Fibroblast of skin of left quadriceps (primary cell): ENCODE measurements at places on chromosomes 2 and 18.

DNA sequence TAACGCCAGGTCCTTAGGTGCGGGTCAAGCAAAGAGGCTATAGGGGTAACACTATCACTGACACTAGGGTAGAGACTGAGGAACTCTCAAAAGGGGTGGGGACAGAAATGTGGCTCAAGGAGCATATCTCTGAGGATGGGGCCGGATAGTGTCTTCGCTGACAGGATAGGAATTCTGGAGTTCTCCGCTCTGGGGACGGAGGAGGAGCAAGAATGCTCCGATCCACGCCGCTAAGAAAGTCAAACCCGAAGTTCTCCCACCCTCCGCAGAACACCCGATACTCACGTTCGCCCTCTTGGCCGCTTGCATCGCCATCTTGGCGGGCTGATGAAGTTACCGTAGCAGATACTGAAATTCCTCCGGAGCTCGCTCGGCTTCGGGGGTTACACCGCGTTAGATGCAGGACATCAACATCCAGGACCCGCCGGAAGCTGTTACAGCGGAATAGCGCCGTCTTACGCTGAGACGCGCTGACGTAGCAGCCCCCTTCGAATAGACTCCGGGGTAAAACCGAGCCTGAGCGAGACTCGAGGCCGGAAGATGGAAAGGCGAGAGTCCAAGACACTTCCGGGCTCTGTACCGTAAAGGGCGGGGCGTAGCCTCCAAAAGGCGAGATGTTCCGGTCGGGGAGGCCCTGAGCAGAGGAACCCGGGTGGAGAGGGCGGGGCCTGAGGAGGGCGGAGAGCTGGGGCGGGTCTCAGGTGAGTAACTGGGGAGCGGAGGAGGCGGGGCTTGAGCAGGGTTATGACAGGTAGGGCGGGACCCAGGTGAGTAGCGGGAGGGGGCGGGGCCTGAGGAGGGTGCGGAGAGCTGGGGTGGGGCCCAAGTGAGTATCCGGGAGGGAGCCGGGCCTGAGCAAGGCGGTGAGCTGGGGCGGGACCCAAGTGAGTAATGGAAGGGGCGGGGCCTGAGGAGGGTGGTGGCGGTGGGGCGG is at the start of gene SF3B6:
TSS of gene SF3B6 (minus strand) at position 412 of the 934 bp plus-strand sequence. CDS start at position 315, 97 bp downstream.
- peak; percentile 97 for DNase-seq

- peak; percentile 44 for DNase-seq
These were observed 352.0 kb downstream of the TNS1 start for GRCh38 chr2:217650716-217651360.

GRCh38 chr2:44233450-44234128 is 41.7 kb upstream of the SLC3A1 start:
- DNase-seq: peak; percentile 62

DNA sequence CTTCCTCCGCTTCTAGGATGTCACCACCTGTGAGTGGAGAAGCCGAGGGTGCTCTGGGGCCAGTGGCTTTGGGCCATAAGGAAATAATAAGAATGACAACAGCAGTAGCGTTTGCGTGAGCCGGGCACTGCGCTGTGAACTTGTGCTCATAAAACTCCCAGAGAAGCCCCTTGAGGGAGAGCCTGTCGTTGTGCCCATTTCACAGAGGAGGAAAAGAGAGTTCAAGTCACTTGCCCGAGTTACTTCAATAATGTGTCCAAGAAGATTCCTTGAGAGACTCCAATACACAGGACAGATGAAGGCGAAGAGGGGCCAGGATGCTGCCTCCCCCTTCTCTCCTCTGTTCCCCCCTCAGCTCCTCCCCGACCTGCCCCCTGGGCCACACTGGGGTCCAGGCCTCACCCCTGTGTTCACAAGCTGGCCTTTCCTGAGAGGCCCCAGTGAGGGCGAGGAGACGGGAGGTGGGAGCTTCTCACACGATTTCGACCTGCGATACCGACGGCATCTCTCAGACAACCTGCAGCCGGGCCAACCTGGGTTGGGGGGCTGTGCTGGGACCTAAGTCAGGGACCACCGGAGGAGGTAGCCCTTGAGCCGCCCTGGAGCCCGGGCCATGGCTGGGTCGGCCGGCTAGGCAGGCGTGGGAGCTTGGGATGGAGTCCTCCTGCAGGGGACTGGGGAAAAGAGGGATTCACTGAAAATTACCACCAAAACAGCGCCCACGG is 53.5 kb upstream of the UBE2F start:
- DNase-seq: no peak

- DNase-seq: no peak
These were observed 44.2 kb upstream of the CBLN2 start for GRCh38 chr18:72588360-72588759.

- peak; percentile 95 for DNase-seq
These were observed at the start of gene SCLY for GRCh38 chr2:238060542-238061314. TSS of gene SCLY (plus strand) at chr2:238061001. CDS start at chr2:238061055, 54 bp downstream.

DNA sequence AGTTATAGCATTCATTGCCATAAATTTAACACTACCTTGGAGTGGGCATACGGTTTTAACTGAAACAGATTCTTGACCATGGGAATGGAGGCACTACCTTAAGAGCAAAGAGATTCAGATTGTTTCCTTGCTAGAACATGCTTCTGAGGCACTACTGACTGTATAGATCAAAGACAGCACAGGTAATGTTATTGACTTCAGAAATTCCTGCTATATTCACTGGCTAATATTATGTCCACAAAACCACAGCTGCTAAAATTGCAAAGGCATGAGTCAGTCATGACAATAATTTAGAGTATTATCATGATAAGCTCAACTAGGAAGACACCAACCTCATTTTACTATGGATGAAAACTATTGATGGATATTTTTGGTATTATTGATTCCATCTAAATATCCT is 39.4 kb downstream of the SLC8A1 start:
- no peak for DNase-seq

DNA sequence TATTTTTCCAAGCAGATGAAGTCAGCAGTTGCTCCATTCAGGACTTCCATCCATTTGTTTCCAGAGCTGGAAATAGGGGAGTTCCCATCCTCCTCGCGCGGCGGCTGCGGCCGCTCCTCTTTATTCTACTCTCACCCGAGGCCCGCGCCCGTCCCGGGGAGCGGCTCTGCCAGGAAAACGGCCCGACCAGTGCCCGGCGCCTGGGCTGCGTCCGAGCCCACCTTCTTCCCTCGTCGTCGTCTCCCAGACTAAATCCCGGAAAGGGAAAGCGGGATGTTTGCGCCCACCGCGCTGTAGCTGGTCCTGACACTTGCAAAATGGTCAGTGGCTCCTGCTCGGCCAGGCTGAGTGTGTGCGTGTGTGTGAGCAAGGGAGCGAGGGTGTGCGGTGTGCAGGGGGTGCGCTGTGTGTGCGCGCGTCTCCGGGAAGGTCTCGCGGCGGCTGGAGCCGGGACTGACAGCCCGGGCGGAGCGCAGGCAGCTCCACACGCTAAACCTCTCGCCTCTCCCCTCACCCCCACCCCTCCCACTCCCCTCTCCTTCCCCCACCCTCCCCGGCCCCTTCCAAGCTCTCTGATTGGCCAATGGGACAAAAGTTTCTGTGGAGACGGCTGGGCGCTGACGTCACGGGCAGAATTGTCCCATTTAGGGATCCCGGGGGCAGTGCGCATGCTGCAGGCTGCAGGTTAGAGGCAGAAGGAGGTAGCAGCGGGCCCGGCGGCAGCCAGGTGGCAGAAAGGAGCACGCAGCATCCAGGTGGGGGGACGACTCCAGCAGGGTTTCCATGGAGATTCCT is at the start of gene NOL4:
TSS of gene NOL4 (minus strand) at position 491 of the 795 bp plus-strand sequence. CDS start 1,660 bp downstream, outside the sequence.
- DNase-seq: peak; percentile 3

GRCh38 chr2:121377646-121378045 is 92.6 kb upstream of the TFCP2L1 start:
- DNase-seq: no peak

DNA sequence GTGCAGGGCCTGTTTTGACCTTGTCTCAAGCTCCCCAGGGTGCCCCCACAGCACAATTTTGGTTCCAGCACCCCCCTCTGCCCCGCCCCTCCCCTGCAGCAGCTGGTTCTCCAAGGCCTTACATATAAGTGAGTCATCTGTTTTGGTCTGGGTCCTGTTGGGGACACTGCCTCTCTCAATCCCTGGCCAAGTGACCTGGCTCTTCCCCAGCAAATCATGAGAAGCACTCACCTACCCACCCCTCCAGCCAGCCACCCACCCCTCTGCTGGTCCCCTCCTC is 90.5 kb downstream of the INHBB start:
- no peak for DNase-seq

DNA sequence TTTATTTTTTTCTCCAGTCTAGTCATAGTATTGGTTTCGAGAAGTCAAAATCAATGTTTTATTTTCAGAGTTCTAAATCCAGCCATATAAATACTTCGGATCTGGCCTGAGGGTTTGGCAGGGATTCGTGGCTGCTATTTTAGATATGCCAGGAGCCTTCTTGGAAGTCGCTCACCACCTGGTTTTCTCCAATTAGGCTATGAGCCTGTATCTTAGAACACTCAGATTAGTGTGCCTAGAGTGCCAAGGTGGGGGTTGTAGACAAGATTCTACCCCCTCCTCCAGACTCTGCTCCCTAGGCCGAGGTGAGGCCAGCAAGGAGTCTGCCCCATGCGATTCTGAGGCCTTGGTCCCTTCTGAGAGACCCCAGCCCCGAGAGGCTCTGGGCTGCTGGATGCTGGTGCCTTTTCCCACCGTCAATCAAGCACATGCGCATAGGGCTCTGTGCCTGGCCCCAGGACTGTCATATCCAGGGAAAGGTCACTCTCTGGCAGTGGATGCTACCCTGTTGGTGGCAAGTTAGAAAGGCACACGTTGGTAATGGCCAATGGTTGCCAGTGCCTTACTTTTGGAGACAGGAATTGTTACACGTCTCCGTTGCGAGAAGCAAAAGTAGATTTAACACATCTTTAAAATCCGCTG is 197.1 kb downstream of the AGAP1 start:
- DNase-seq: no peak

DNA sequence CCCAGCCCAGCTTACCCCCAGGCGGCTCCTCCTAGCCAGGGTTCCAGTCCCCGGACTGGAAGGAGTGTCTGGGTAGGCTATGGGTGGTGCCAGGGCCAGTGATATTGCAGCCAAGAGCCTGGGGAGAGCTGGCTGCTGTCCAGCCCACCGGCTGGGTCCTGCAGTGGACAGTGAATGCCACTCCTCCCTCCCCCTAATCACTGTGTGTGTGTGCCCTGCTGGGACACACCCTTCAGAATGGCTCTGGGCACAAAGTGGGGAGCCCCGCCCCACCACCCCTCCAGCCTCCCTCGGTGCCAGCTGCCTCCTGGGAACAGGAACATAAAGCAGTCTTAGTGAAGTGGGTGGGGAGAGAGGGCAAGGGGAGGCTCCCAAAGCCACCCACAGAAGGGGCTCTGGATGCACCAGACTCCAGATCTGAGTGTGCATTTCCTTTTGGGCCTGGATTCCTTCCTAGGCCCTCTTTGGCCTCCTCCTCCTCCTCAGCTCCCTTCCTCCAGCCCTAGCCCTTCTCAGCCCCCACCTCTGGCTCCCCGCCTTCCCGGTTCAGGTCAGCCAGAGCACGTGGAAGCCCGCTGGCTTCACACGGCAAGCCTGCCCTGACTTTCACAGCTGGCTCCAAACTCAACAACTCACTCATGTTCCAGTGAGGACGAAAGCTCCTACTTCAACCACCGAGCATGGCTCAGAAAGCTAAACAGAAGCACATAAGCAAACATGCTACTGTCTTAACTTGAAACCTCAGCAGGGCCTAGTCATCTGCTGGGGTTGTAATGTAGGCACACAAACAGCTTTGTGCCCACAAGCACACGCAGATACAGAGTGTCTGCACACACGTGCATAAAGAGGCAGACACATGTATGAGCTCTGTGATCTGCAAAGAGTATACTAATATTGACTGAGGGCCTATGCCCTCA is 209.2 kb upstream of the SMAD2 start:
- no peak for DNase-seq

DNA sequence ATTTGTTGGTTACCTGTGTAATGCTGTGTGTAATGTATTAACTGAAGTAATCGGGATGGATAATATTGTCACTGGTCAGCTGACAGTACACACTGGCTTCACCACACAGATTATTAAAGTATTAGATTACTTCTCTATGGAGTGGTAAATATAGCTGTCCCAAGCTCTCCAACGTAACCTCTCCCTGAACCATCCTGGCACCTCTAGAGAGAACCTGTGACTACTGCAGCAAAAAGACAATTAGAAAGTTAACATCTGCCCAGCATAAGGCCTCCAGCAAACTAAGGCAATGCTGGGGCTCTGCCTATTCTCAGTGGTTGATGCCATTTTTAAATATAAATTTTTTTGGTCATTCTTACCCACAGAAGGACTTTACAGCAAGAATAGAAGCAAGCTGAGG is 351.3 kb downstream of the GPD2 start:
- no peak for DNase-seq

DNA sequence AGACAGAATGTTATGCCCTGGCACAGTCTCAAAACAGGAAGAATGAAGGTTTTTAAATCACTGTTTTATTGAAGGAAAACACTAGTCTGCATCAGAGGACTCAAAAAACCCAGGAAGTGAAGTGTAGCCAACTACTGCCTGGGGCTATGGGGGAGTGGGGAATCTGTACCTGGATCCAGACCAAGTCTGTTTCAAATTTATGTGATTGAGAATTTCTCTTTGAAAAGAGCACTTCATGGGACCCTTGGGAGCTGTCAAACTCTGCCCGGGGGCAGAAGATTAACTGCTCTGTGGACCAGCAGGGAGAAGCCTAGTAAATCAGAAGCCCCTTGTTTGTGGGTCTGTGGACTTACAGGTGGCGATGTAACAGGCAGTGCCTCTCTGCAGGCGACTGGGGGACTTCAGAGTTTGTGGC is 45.3 kb upstream of the TANC1 start:
- DNase-seq: no peak

GRCh38 chr18:5709476-5710095 is 165.8 kb upstream of the EPB41L3 start:
- DNase-seq: no peak

DNA sequence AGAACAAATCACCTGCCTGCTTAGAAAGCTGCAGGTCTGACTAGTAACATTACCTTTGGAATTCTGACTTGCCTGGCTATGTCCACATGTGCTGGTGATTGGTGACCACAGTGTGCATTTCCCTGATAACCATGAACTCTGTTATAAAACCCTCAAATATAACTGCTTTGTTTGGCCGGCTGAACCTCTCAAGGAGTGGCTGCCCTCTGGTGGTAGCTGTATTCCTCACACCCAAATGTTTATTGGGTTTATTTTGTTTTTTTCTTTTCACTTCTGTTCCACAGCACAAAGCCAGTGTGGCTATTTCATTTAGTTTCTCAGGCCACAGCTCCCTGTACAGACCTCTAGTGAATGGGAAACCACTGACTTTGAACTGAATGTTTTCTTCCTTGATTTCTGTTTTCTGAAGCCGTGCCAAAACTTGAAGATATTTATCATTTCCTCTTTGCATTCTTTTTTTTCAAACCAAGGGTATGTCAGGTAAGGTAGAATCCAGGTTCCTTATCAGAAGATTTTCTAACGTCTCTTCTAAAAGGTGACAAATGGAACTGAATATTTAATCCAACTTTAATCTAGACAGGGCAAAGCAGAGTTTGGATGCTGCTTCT is 549.0 kb upstream of the VRK2 start:
- DNase-seq: peak; percentile 34
